ENCODE measurements at places on chromosomes 1 and 21.

GRCh38 chr1:87743256-87743655 is 414.6 kb downstream of the LMO4 start:
- no peak for DNase-seq

DNA sequence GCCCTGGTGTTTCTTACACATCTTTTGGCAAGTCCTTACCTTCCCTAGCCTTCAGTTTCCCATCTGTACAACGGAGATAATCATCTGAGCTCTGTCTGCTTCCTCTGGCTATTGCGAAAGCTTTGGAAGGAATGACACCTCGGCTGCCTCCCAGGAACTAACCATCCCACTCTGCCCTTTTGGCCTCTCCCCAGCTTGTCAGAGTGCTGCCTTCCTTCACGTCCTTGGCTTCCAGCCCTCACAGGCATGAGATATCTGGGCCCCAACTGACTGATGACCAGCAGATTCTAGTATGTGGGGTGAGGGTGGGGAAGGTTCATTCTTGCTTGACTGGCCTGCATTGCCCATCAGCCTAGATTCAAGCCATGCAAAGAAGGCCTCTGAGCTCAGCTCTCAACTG is 253.1 kb upstream of the FGGY start:
- DNase-seq, result no peak

GRCh38 chr1:15951341-15952153 is 24.4 kb downstream of the ZBTB17 start:
- DNase-seq, result no peak

DNA sequence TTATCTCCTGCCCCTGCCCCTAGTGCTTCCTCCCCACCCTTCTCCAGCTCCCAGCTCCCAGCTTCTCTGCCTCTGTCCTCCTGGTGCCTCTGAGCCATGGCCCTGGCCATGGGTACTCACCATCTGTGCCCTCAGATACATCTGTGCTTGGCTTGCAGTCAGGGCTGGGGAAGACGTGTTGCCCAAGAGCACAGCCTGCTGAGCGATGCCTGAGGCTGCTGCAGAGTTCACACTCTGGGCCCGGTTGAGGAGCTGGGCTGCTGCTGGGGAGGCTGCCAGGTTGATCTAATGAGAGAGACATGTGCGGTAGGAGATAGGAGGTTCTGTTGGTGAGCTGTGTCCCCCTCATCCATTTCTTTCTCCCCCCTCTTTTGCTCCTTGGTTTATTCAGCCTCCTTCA is 49.4 kb upstream of the A3GALT2 start:
- DNase-seq, result no peak

GRCh38 chr1:218525031-218525430 is 179.9 kb downstream of the TGFB2 start:
- no peak for DNase-seq

DNA sequence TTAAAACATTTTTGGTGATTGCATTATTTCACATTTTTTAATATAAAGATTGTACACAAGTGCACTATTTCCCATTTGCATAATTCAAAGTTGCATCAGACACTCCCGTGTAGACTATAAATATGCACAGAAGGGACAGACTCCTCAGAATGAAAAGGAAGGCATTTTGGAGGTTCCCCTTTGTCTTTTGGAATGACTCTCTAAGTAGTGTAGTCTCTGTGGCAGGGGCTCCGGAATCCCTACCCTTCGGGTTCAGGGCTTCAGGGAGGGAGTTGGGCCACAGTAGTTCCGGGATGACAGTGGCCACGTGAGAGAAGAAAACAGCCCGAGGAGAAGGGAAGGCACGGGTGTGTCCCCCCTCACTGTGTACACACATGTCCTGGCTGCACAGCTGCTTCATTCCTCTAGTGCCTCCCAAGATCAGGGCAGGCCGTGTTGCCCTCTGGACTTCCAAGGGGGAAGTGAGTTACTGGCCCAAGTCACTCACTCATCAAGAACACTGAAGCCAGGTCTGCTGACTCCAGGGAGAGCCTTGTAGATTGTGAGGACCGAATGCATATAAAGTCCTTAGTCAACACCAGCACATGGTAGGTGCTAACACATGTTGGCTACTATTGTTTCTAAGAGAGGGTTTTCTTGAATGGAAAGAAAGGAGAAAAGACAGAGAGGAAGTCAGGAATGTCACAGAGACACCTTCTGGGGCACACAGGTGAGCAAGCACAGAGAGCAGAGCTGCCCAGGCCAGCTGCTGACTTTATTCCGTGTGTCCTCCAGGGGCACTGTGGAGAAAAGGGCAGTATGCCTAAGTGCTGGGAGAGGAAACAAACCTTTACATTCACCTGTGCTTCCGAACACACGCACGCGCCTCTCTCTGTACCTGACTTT is 39.8 kb downstream of the LHX4 start:
- DNase-seq, result no peak

- no peak for DNase-seq
Observed at GRCh38 chr1:9815150-9815549, 8.6 kb downstream of the CLSTN1 start.

DNA sequence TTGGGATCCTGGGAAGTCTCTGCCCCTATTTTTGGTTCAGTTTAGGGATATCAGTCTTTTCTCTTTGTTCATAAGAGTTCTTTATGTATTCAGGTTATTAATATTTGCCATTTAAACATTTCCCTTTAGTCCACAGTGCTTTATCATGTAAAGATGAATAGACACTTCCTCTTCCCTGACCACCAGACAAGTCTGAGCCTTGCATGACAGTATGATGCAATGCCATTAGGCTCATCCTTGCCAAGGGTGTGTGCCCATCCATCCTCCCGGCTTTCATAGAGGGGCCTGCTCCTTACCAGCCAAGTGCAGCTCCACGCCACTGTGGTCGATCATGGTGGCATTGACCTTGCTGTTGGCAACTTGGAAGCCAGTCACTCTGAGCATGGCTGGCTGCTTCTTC is 52.1 kb downstream of the ZSCAN20 start:
- no peak for DNase-seq

GRCh38 chr1:21319447-21320407 is 29.5 kb upstream of the ECE1 start:
- no peak for DNase-seq

DNA sequence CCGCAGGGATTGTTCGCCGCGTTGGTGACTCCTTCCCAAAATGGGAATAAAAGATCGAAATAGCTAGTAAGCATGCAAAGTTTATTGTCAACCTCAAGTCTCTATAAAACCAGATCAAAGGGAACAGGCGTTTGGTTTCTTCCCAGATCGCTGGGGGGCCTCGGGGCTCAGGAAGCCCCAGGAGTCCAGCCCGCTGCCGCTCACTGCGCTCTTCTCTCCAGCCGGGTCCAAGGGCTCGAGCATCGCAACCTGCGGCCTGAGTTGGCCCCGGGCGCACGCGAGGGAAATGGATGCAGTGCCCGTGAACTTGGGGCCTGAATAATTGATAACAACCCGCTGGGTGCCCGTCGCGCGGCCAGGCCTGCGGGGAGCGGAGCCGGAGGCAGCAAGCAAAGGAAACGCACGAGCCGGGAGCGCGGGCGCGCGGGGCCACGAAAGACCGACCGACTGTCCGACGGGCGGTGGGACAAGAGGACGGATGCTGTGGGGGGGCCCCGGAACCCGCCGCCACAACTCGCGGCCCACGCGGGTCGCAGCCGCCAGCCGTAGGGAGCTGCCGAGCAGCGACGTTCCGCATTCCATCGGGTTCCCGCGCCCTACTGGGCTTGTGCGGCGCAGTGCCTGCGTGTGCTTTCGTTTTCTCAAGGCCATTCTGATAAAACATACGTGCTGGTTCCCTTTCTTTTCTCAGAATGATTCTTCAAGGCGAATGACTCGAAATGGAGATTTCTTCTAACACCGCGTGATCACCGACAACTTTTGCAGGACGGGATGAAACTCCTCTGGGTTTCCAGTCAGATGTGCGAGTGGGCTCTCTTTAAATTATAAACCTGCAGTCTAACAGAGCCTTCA is 14.0 kb upstream of the ALX3 start:
- DNase-seq, result no peak

DNA sequence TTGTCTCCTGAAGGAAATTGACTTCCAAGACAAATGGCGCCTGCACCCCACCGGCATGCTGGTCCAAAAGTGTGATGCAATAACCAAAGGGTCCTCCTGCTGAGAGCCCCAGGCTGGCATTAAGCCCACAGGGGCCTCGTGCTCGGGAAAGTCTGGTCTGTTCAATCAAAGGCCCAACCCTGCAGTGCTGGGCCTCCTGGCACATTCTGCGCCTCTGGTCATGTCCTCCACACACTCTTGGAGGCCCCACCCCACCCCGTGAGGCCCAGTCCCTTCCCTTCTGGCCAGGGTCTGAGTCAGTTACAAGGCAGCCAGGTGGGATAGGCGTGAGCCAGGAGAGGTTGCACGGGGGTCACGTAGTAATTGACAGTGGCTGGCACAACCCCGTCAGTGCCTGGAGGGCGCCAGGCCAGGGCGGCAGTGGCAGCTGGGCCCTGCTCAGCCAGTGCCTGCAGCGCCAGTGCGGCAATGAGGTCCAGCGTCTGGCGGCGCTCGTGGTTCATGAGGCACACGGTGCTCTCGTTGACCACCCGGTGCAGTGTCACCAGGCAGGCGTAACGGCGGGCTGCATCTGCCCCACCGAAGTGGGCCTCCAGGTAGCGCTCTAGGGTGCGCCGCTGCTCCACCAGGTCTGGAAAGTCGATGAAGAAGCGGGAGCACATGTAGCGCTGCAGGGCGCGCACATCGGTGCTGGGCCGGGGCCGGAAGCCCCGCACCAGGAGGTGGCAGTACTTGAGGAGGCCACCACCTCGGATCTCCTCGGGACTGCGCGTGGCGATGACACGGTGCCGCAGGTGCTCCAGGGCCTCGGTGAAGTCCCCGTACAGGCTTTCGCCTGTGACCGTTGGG is 6.8 kb downstream of the TENT5B start:
- DNase-seq, result no peak

- DNase-seq, result no peak
Observed at GRCh38 chr1:153849487-153850185, 73.1 kb downstream of the GATAD2B start.

Measured in cortex of kidney (tissue), 1 donor.